ENCODE measurements at places on chromosomes 7 and 10. TPM values are rescaled to one million over a fixed set of nuclear protein-coding genes. Genes with fewer than 3 reads are reported as not detected.

The AIFM2 gene
- 30.8 TPM for polyA plus RNA-seq

The PCGF5 gene
- polyA plus RNA-seq, result 56.3 TPM

The MICU1 gene
- 22.8 TPM for polyA plus RNA-seq

The SRI gene
- 482 TPM for polyA plus RNA-seq

The TMEM196 gene
- polyA plus RNA-seq, result not detected
